ENCODE measurements at places on chromosomes 4 and X.

DNA sequence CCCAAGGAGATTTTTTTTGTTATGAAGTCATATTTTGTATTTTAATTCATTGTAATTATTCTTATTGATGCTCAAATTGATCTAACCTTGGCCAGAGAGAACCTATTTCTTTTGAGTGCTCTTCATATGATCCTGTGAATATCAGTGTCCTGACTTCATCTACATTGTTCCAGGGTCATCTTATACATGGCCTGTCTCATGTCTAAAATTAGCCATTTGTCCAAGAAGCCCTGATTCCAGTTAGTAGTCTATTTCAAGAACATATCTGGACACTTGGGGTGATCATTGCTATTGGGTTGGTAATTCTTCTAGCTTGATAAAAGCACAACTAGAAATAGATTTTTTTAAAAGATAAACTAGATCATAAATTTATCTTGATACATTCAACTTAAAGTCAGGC lies 266.2 kb downstream of the SPRY1 start:
- DNase-seq = no peak

- no peak for DNase-seq
These were observed 300.6 kb downstream of the PPP1R2C start for GRCh38 chrX:42477396-42477795.

DNA sequence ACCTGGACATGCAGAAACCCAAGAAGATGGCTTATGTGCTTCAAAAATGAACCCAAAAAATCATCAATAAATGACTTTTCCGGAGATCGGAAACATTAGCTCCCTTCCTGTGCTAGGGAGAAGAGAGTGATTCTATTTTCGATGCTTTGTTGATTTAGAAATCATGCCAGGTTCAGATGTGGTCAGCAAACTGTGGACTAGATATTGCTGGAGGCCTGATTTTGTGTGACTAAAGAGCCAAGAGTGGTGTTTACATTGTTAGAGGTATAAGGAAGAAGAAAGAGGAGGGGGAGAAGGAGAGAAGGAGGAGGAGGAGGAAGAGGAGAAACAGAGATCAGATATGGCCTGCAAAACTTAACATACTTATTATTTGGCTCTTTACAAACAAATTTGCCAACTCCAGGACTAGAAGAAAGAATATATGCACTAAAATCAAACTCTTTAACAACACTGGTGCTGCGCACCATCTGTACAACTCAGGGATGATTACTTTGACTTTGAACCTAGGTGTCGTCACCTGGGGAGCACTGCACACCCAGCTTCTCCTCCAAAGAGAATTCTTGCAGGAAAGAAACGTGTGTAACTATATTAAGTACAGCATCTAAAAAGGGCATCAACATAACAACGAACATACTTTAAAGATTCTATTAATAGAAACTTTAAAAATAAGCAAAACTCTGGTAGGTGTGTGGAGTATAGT lies 664.9 kb upstream of the LCORL start:
- no peak for DNase-seq

DNA sequence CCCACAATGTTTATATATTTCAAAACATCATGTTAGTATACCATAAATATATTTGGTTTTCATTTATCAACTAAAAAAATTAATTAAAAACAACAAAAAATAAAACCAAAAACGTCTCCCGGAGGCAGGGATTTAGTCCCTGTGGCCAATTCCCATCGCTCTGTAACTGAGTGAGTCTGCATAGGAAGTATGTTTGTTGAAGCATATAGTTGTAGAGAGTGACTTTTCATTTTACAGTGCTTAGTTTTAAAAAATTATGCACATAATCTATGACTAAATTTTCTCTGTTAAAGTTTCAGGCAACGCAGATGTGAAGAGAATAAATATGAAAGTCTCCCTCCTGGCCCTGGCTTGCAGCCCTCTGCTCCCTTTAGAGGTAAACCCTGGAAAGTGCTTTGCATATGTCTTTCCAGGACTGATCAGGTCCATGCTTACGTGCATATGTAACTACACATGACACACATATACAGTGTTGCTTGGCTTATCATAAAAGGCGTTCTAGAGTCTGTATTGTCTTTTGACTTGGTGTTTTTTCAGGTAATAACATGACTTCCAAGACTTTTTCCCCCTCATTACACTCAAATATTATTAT lies 63.4 kb upstream of the SORBS2 start:
- DNase-seq = no peak

DNA sequence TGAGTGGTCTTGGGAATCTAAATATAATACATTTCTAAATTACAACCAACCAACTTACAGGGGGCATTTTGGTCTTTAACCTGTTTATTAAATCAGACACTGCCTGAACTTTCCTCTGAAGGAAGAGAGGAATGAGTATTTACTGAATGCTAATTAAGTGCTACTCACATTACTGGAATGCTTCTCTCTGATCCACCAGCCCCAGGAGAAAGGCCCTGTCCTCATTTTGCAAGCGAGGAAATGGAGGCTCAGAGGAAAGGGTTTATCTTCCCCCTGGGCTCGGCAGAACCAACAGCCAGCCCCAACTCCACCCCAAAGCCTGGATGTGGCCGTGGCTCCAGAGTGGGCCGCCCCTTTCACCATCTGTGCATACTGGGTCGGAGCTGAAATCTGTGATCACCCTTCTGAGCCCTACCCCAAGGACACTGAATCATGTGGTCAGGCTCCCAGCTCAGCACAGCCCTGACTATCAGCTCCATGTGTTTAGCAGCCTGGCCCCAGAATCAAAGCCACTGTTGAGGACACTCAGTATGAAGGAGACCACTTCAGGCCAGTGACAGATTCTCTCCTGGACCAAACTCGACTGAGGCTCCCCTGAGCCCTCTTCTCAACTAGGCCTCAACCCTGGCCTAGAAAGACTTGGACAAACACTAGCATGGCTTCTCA lies 56.7 kb upstream of the ENPP6 start:
- no peak for DNase-seq

GRCh38 chr4:37728064-37728463 lies 41.9 kb upstream of the RELL1 start:
- no peak for DNase-seq

GRCh38 chrX:136130931-136131833 lies 16.2 kb upstream of the FHL1 start:
- DNase-seq = no peak

DNA sequence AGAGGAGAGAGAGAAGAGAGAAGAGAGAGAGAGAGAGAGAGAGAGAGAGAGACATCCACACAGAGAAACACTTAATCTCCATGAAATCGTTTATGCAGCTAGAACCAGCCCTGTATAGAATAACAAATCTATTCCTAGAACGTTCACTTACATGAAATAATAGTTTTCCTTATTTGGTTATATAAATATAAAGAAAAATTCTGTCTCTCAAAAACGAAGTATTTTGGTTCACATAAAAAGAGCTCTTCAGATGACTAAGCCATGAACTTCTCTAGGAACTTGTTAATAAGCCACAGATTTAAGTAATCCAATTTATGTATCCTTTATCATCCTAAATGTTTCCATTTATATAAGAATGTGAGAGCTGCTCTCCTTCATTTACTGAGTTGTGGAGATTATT lies 1315.1 kb upstream of the PCDH7 start:
- no peak for DNase-seq
